ENCODE measurements at places on chromosomes 4 and X. TPM values are rescaled to one million over a fixed set of nuclear protein-coding genes. Genes with fewer than 3 reads are reported as not detected.

DNA sequence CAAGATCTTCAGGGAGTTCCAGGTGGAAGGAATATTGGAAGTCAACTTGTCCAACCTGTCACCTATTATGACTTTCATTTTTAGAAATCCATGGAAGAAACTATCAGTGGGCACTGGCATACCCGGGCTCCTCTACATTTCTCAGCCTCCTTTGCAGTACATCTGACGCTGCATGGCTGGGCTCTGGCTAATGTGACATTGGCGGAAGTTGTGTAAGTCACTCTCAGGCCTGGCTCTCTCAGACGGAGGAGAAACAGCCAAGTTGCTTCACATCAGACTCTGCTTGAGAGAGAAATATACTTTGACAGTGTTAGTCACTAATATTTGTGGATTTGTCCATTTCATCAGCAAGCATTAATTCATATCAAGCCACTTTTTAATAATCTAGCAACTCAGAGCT, 4.5 kb downstream of the DCHS2 start:
- no peak for DNase-seq

The SPANXB1 gene
- total RNA-seq, result not detected

- DNase-seq, result no peak
Measured at GRCh38 chr4:104971462-104971861, 175.2 kb upstream of the TET2 start.

The JCHAIN gene
- total RNA-seq, result 4.0 TPM

The NXF2B gene
- not detected for total RNA-seq

The ZDHHC9 gene
- total RNA-seq, result 43.0 TPM

The PHOX2B gene
- not detected for total RNA-seq

- DNase-seq, result no peak
Measured at GRCh38 chr4:107863416-107863815, 38.7 kb downstream of the SGMS2 start.

DNA sequence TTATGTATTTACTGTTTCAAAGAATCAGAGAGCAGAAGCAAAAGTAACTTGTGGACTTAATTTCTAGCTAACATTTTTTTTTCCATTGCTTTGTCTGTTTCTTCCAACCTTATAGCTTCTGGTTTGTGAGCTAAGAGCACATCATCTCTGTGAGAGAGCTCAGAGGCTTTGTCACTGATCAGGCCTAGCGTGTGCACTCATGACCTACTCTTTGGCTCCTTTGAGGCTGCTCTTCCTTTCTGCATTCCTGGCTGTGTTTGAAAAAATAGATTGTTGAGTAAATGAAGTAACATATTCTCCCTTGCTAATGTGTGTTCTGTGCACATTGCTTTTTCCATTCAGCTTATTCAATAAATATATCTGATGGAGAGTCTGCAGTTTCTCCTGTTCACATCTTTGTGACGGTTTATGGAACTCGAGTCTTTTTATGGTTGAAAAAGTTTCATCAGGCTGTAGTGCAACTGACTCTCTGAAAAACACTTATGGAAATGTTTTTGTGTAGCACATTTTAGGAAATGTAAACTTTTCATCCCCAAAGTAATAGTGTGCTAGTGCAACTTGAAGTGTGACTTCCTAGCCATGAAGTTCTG, 133.0 kb downstream of the RAPGEF2 start:
- DNase-seq, result no peak

The UGT2A1 gene
- total RNA-seq, result not detected

DNA sequence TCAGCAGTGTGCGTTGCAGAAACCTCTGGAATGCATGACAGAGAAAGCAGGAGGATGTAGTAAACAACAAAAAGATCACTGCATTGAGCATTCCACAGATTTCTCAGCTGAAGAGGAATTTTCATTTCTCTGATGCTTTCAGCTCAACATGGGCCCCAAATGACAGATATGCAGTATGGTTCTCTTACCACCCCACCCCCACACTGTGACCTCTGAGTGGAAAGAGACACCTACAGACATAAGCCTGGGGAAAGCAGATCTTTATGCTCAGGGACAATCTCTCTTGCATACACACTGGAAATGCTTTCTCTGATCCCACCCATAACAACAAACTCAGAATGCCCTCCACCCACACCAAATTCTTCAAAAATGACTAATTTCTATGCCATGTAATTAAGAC, 983.7 kb upstream of the LCORL start:
- DNase-seq, result no peak

All from ascending aorta (tissue), 2 donors.